ENCODE measurements at places on chromosomes 13 and 19.
A peak's percentile ranks its signal among the peaks of the same experiment; 100 is the strongest.

- DNase-seq, result no peak
Observed at GRCh38 chr13:114067381-114067885, 65.0 kb downstream of the RASA3 start.

GRCh38 chr19:9839415-9839814 lies 4.3 kb downstream of the PIN1 start:
- DNase-seq, result no peak

- DNase-seq, result no peak
Observed at GRCh38 chr13:65937251-65937650, 1292.9 kb downstream of the PCDH9 start.

- no peak for DNase-seq
Observed at GRCh38 chr13:59303433-59303832, 860.3 kb downstream of the DIAPH3 start.

- DNase-seq, result no peak
Observed at GRCh38 chr19:44626048-44626624, 12.8 kb downstream of the IGSF23 start.

GRCh38 chr13:113951246-113951999 lies 22.5 kb downstream of the C13orf46 start:
- no peak for DNase-seq

- DNase-seq, result no peak
Observed at GRCh38 chr19:2490659-2491058, 14.7 kb downstream of the GADD45B start.

- no peak for DNase-seq
Observed at GRCh38 chr13:100129605-100130004, 40.7 kb downstream of the PCCA start.

GRCh38 chr13:73075546-73075945 lies 16.7 kb downstream of the KLF5 start:
- DNase-seq, result no peak

DNA sequence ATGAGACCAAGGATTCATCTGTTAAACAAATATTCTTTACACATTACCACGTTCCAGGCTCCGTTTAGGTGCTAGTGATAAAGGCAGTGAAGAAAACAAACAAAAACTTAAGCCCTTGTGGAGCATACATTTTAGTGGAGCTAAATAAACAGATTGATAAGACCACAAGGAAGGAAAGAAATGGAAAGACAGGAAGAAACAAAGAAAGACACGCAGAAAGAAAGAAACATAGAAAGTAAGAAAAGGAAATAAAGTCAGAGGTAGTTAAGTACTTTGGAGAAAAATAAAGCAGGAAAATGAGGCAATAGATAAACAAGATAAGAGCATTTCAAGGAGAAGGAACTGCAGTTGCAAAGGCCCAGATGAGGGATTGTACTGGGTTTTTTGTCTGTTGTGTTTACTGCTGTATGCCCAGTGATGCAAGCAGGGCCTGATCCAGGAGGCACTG lies 998 bp downstream of the NFKBIB start:
- no peak for DNase-seq

DNA sequence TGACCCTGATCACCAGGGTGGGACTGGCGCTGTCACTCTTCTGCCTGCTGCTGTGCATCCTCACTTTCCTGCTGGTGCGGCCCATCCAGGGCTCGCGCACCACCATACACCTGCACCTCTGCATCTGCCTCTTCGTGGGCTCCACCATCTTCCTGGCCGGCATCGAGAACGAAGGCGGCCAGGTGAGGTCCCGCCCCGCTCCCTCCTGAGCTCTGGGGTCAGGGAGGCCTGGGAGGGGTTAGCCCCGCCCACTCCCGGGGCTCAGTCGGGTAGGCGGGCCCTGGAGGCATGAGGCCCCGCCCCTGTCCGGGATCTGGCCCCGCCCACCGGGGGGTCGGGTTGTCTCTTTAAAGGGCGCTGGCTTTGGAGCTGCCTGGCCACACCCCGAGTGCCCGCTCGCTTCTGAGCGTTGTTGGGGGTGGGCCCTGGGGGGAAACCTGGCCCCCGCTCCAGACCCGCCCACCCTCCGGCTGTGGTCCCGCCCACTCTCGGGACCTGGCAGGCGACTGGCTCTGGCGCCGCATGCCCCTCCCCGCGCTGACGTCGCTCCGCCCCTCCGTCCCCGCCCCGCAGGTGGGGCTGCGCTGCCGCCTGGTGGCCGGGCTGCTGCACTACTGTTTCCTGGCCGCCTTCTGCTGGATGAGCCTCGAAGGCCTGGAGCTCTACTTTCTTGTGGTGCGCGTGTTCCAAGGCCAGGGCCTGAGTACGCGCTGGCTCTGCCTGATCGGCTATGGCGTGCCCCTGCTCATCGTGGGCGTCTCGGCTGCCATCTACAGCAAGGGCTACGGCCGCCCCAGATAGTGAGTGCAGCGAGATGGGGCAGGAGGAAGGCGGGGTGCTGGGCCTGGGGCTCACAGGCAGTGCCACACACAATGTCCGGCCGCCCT lies 13.1 kb downstream of the DDX39A start:
- DNase-seq, result no peak

DNA sequence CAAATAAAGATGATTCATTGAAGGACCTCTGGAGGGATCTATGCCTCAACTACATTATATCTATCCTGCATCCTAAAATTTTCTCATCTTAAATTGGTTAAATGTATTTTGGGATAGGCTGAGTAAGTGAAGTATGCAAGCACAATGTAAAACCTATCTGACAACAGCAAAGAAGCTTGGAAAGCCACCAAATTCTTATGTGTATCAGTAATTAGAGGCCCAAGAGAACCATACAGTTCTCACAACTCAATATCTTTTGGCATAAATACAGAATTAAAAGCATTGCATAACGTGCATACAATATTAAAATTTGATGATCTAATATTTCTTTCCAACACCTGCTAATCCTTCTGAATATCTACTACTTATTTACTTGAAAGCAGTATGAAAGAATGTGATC lies 13.0 kb downstream of the POSTN start:
- DNase-seq, result no peak

DNA sequence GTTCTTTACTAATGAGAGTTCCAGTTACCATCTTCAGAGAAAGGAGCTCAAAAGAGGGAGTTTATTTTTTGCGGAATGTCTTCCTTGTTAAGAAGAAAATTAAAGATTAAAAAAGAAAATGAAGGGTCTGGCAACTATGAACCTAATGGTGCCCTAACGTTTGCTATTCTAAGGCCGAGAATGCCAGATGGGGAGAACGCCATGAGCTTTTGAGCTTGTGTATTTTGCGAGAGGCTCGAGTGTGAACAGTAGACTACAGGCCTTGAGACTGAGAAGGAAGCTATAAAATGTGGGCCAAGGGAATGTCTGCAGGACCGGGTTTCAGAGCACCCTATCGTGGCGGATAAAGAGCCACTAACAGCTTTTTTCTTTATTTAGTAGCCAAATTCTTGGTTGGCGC lies 6.7 kb downstream of the FGF14 start:
- no peak for DNase-seq

DNA sequence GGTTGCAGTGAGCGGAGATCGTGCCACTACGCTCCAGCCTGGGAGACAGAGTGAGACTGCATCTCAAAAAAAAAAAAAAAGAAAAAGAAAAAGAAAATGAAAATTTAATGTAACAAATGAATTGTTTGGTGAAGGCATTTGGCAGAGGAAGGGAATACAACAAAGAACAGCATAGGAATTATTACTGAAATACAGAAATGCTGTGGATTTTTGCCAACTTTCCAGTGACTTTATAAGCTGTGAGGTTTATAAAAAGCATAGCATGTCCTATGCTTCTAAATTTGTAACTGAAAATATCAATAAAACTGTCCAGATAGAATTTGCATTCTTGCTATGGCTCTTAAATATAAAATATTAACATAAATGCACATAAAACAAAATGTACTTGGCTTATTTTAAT lies 112.9 kb upstream of the IRS2 start:
- peak; percentile 35 for DNase-seq

DNA sequence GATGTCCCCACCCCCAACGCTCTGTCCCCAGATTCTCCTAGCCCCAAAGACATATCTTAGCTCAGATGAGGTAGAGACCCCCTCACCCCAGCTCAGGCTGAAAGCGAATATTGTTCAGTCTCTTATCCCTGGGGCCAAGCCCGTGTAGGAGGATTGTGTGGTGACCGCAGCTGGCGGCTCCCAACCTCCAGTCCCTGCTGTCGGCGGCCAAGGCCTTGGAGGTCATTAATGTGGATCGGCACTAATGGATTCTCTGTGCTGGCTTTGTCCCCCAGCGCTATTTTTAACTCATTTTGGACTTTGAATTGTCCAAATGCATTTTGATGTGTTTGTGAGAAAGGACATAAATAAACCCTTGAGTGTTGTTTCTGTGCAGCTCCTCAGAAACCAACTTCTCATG lies 124.2 kb downstream of the UQCRFS1 start:
- no peak for DNase-seq

GRCh38 chr13:72104656-72105180 lies 237.7 kb upstream of the DACH1 start:
- DNase-seq, result no peak

- DNase-seq, result no peak
Observed at GRCh38 chr13:60019119-60019993, 144.4 kb downstream of the DIAPH3 start.

GRCh38 chr13:113607889-113608635 lies 23.5 kb downstream of the TFDP1 start:
- DNase-seq, result no peak

DNA sequence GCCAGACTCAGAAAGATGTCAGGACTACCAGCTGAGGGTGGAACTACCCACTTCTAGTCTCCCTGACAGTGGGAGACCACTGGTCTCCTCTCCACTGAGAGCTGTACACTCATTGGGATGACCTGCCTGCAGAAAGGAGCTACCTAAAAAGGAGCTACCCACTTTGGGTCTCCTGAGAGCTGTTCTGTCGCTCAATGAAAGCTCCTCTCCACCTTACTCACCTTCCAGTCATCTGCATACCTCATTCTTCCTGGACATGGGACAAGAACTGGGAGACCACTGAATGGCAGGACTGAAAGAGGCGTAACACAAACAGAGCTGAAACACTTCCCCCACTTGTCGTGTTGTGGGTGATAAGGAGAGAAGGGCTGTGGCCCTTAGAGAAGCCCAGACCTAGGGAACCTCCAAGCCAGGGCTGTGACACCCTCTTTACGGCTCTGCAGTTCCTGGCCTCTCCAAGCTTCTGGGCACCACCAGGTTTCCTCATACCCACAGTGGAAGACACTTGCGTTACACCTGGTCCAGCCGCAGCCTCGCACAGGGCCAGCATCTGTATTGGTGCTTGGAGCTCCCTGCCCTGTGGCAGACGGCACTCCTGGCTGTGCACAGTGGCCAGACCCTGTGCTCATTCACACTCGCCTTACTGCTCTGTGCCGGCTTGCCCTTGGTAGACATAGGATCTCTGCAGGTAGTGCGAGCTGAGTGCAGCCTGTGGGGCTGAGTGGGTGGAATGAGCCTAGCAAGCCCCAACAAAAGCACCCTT lies 54.9 kb upstream of the SLITRK6 start:
- no peak for DNase-seq

DNA sequence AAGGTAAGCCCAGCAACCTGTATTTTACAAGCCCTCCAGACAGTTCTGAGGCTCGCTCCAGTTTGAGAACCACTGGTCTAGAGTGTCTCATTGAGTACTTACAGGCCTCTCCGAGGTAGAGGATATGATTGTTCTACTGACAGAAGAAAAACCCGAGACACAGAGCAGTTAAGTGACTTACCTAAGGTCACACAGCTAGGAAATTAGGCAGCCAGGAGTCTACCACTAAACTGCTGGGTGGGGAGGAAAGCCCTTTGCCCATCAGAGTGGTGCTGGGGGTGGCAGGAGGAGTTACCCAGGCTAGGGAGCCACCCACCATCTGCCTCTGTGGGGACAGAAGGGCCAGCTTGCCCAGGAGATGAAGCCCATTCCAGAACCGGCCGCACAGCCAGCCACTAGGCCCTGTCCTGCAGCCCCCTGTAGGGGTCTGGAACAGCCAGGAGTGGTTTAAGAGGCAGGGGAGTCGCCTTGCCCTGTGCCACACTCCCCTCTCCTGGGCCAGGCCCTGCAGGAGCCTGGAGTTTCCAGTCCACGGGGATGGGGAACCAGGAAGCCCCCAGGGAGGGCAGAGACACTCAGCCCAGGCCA lies 703 bp downstream of the RASGRP4 start:
- DNase-seq, result no peak

- no peak for DNase-seq
Observed at GRCh38 chr19:33110137-33110910, 21.6 kb upstream of the WDR88 start.

- no peak for DNase-seq
Observed at GRCh38 chr13:26646603-26647002, 89.1 kb downstream of the WASF3 start.

- no peak for DNase-seq
Observed at GRCh38 chr13:108272333-108272732, 2.8 kb downstream of the TNFSF13B start.

DNA sequence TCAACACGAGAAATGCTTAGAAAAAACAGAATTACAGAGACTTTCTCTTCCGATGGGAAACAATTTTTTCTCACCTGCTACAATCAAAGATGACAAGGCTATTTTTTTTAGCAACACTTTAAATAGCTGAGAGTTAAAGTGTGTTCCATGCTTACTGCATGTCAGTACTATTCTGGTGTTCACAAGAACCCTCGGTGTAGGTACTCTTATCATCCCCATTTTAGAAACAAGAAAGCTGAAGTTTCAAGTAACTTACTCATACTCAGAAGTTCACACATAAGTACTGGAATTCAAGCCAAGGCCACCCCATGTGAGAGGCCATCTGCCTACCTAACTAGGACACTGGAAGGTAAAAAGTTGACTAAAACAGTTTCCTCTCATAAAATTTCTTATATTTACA lies 9.0 kb upstream of the TNFRSF19 start:
- DNase-seq, result no peak

- DNase-seq, result no peak
Observed at GRCh38 chr19:20422216-20423205, 143.1 kb downstream of the ZNF737 start.

DNA sequence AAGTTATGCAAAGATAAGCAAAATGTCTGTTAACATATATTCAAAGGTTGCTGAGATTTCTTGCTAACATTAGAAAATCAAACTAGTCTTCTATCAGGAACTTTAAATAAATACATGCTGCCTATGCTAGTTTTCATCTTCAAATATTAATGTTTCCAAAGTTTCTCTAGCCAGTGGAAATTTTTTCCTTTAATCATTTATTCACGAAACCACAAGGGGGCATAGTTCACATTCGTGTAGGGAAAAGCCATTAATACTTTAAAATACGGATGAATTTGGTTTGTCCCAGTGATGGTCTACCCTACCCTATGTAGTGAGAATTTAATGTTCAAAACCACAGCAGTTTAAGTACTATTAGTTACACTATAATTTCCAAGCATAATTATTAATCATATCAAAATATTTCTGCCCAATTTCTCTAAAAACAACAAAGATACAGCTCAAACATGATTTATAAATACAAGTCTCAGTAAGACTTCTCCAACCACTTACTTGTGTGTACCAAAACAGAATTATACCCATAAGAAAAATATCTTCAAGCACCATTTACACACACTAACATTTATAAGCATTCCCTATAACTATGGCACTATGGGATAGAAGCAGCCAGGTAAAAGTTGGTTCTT lies 16.2 kb downstream of the NUFIP1 start:
- DNase-seq, result no peak

DNA sequence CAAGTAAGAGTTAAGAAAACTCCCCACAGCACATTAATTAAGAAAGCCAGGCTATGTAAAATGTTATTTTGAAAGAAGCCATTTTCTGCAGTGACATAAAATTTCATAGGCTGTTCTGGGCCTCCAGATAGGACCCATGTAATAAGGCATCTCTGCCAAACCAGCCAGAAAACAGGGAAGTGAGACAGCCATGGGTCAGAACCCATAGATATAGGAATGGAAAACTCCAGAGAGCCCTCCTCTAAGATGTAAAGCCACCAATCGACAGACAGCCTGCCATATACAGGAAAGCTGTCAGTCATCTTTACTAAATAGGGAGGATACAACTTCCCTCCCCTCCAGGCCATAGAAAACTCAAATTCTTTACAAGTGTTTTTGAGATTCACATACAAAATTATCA lies 493.3 kb downstream of the COG6 start:
- no peak for DNase-seq
